ENCODE measurements at places on chromosomes 7 and 10. TPM values are rescaled to one million over a fixed set of nuclear protein-coding genes. Genes with fewer than 3 reads are reported as not detected.

GRCh38 chr7:22230238-22230637 lies 126.7 kb downstream of the RAPGEF5 start:
- no peak for DNase-seq

DNA sequence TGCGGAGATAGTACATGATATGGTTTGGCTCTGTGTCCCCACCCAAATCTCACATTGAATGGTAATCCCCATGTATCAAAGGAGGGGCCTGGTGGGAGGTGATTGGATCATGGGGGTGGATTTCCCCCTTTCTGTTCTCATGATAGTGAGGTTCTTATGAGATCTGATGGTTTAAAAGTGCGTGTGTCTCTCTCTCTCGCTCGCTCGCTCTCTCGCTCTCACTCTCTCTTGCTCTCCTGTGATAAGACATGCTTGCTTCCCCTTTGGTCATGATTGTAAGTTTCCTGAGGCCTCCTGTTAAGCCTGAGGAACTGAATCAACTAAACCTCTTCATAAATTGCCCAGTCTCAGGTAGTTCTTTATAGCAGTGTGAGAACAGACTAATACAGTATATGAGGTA lies 171.9 kb downstream of the NSUN6 start:
- no peak for DNase-seq

- no peak for DNase-seq
Measured at GRCh38 chr10:124566981-124567835, 105.6 kb downstream of the LHPP start.

- no peak for DNase-seq
Measured at GRCh38 chr7:511476-512145, 8.0 kb downstream of the PDGFA start.

Gene MNX1
- not detected for polyA plus RNA-seq

DNA sequence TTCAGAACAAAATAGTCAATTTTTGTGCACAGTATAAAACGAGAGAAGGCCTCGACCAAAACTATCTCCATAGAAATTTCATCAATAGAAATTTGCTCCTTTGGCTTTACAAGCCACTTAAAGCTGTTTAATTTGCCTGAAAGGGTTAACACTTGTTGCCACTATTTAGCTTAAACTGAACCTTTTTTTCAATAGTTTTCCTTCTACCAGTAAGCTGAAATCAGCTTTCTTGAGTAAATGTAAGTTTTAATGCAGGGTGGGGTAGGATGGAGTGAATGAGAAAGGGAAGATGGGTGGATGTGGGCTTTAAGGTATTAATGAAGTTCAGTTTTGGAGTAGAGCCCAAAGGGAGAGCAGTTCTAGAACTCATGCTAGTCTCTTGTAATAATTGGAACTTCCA lies 39.5 kb downstream of the ARL4A start:
- no peak for DNase-seq

Gene TAS2R3
- 0.80 TPM for polyA plus RNA-seq

Gene CPEB3
- polyA plus RNA-seq: 3.3 TPM

DNA sequence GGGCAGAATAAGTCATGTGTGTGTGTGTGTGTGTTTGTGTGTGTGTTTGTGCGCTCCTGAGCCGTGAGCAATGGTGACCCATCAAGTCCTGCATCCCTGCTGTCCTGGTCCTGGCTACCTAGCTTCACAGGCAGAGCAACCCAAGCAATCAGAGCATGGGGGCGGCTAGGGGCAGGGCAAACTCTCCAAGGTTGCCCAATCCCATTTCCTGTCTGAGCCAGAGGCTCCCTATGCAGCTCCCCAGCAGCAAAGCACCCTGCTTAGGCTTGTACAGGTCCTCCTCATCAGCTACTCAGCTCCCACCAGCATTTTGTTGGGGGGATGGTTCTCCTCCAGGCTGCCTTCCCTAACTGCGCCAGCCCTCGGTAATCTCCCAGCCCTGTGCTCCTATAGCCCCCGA lies 31.1 kb upstream of the CRHR2 start:
- DNase-seq: no peak

Gene PUS7
- 19.4 TPM for polyA plus RNA-seq

Gene MMD2
- not detected for polyA plus RNA-seq

DNA sequence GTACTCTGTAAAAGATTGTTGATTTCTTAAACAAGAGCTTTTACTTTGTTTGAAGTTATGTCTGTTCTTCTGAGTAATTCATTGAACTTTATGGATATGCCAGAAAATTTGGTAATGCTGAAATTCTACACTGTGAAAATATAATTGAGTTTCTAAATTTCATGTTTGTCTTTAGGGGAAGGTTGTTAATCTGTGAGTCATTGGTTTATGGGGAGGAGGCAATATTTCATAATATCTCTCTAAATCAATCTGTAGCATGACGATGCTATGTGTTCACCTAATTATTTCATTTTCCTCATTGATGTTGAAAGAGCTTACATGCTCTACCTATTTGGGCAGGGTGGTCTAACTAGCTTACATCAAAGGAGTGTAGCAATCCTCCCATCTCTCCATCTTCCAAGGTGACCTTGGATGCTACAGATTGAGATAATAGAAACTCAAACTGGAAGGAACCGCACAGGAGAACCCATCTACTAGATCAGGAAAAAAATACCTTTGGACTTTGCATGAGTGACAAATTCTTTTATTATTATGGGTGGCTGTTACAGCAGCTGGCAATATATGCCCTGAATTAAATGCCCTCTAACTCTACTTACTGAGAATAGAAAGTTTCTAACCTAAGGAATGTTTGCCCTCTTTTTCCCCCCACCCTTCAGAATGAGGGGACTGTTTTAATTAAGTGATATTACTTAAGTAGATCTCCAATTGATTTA lies 8.4 kb upstream of the SNX13 start:
- no peak for DNase-seq

Gene TAS2R5
- 2.2 TPM for polyA plus RNA-seq
